Panc1 (cell line): ENCODE measurements at places on chromosomes 2 and 18.

DNA sequence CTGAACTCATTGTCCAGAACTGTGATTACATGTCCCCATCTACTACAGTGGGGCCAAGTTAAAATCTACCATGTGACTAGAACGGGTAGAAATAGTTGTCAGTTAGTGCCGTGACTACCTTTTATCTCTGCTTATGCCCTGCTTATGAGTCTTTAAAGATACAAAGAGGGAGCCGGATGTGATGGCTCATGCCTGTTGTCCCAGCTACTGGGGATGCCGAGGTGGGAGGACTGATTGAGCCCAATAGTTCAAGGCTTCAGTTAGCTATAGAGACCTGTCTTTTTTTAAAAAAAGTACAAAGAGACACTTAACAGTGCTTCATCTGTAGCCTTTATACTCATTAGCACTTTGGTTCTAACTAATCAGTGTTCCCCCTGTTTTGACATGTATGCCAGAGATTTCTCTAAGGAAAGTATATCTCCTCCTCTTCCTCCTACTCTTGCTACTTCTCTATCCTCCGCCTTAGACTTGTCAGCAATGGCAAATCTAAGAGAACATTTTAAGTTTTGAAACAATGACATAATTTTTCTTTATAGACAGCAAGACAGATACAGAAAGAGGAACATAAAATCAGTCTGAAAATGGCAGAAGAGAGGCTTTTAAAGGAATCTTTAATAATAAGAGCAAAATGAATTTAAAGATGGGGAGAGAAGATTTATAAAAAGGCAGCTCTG, 45.0 kb downstream of the NBEAL1 start:
- H3K4me3 ChIP-seq, result no peak overlapping the region
- H3K27ac ChIP-seq, result no peak overlapping the region
- DNase-seq, result no peak
- no peaks in the 10 kb centered on the region for H3K27me3 ChIP-seq

GRCh38 chr18:39549144-39549543, 1983.5 kb upstream of the CELF4 start:
- H3K4me3 ChIP-seq, result no peak overlapping the region
- no peak overlapping the region for H3K27ac ChIP-seq
- no peak for DNase-seq
- no peaks in the 10 kb centered on the region for H3K36me3 ChIP-seq

- H3K27me3 ChIP-seq, result no peaks in the 10 kb centered on the region
- H3K4me3 ChIP-seq, result no peak overlapping the region
- no peak overlapping the region for H3K27ac ChIP-seq
- H3K4me1 ChIP-seq, result no peaks in the 10 kb centered on the region
- peaks cover 57% of the 10 kb centered on the region for H3K36me3 ChIP-seq
- no peak for DNase-seq
These were observed 21.5 kb downstream of the WDR43 start for GRCh38 chr2:28915939-28916338.

DNA sequence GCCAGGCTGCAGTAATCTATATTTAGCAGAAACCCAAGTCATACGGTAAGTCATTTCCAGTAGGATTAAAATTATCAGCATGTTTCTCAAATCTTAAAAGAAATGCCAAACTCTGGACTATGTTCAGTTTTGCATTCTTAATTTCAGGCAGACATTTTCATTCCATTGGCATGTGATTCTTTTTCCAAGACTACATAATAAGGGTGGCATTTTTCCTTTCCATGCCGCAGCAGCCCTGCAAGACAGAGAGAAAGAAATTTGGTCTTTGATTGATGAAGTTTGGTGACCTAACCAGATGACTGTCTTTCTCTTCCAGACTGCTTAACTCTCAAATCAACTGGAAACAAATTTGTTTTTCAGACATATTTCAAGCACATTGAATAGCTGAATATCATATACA, 118.1 kb downstream of the FHOD3 start:
- no peak overlapping the region for H3K27ac ChIP-seq
- DNase-seq, result no peak
- H3K27me3 ChIP-seq, result no peaks in the 10 kb centered on the region
- H3K36me3 ChIP-seq, result no peaks in the 10 kb centered on the region

DNA sequence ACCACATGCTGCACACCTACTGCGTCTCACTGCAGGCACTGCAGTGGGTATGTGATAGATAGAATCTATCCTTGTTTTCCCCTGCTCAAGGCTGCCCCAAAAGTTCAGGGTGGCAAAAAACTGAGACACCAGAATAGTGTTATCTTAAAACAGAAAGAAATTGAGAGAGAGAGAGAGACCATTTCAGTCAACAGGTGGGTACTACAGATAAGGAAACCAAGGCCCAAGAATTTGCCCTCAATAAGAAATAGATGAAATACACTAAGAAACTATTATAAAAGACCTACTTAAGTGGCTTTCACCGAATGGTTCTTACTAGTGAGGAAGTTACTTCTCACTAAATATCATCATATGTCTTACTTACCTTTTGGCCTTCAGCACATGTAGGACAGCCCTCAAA, 27.9 kb downstream of the EPG5 start:
- H3K27me3 ChIP-seq, result no peaks in the 10 kb centered on the region
- H3K4me3 ChIP-seq, result no peak overlapping the region
- DNase-seq, result no peak
- no peaks in the 10 kb centered on the region for H3K4me1 ChIP-seq
